ENCODE measurements at places on chromosomes 6 and 20.

DNA sequence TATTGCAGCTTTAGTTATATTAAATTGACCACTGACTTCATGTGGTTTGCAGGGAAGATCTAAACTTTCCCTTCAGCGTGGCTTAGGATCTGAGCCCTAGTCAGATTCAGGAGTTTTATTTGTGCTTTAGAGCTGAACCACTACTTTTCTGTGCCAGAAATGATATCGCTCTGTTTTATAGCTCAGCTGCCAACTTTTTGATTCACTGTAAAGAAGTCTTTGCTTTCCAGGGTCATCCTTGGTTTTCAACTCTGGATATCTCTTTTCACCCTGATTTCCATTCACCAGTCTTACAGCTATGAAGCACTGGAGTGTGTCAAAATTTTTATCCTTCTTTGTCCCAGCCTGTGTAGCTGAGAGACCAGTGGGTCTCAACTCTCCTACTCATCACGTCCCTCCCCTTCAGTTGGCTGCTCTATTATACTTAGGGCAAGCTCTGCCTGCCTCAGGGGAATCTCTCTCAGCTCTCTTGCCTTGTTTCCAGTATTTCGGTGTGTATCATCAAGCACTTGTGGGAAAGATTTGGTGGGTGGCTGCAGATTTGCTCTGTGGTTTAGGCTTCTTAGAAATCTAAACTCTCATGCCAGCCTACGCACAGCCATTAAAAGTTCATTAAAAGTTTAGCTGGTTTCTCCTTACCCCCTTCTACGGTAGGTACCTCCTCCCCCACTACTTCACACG, 425.5 kb downstream of the TENT5A start:
- no peak for DNase-seq

DNA sequence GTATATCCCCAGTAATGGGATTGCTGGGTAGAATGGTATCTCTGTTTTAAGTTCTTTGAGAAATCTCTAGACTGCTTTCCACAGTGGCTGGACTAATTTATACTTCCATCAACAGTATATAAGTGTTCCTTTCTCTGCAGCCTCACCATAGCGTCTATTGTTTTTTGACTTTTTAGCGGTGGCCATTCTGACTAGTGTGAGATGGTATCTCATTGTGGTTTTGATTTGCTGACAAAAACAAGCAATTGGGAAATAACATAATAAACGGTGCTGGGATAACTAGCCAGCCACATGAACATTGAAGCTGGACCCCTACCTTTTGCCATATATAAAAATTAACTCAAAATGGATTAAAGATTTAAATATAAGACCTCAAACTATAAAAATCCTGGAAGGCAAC, 14.2 kb downstream of the OR2A4 start:
- no peak for DNase-seq

- no peak for DNase-seq
Observed at GRCh38 chr6:22091424-22091948, 205.3 kb downstream of the PRL start.

- DNase-seq: no peak
Observed at GRCh38 chr20:12113468-12114371, 196.0 kb downstream of the BTBD3 start.

GRCh38 chr6:68642977-68643376, 7.9 kb downstream of the ADGRB3 start:
- DNase-seq: no peak

DNA sequence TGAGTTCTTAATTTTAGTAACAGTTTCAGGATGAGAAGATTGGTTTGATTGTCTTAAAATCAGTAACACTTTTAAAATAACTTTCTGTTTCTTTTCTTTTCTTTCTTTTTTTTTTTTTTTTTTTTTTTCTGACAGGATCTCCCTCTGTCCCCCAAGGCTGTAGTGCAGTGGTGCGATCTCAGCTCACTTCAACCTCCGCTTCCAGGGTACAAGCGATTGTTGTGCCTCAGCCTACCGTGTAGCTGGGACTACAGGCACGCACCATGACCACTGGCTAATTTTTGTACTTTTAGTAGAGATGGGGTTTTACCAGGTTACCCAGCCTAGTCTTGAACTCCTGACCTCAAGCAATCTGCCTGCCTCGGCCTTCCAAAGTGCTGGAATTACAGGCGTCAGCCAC, 33.7 kb upstream of the KCNQ5 start:
- no peak for DNase-seq

Measured in activated naive CD4-positive, alpha-beta T cell treated with anti-CD3 and anti-CD28 coated beads, Interleukin-2, amount 10 ng/mL, durations not matched to agents 7 days and 5 days (primary cell).